ENCODE measurements at places on chromosomes 5 and 9. TPM values are rescaled to one million over a fixed set of nuclear protein-coding genes. Genes with fewer than 3 reads are reported as not detected.

GRCh38 chr5:139561655-139562451, 714 bp downstream of the UBE2D2 start:
- no peak for DNase-seq

- no peak for DNase-seq
These were observed 114.8 kb downstream of the FGF18 start for GRCh38 chr5:171534043-171534895.

GRCh38 chr9:129696944-129697655, 31.7 kb downstream of the PRRX2 start:
- DNase-seq = no peak

- DNase-seq = no peak
These were observed 17.7 kb upstream of the RNF180 start for GRCh38 chr5:64147849-64148441.

DNA sequence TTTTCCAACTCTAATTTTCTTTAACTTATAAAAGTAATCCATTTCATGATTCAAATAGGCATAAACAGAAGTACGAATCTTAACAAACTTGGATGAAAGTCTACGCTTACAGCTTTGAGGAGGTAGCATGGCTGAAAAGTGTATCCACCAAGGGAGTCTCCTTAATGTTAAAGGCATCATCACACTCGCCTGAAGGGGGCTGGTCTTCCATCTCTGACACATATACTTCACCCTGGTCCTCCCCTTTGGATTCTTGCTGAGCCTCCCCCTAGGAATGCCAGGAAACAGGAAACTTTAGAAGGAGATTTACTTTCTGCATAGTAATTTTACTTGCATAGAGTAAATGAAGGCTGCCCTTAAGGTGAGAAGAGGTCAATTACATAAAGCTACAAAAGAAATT, 10.3 kb upstream of the NME5 start:
- no peak for DNase-seq

GRCh38 chr5:72156946-72157624, 49.8 kb downstream of the MAP1B start:
- no peak for DNase-seq

DNA sequence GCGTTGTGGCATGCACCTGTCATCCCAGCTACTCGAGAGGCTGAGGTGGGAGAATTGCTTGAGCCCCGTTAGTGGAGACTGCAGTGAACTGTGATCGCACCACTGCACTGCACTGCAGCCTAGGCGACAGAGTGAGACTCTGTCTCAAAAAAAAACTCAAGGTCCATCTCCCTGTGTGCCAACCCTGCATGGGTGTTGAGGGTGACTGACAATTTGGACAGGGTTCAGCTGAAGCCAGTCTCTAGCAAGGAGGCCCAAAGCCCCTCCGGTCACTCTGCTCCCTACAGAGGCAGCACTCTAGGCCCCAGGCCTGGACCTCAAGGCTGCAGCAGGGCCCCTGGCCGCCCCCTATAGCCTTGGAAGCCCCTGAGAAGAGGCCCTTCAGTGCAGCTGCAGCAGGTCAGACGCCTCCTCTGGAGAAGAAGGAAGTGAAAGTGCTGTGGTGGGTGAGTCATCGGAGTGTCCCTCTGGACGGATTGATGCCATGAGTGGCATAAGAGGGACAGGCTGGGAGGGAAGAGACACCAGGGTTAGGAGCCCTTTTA, 39.2 kb upstream of the NEK6 start:
- DNase-seq = no peak

GRCh38 chr5:162852134-162852533, 585.3 kb upstream of the CCNG1 start:
- no peak for DNase-seq

DNA sequence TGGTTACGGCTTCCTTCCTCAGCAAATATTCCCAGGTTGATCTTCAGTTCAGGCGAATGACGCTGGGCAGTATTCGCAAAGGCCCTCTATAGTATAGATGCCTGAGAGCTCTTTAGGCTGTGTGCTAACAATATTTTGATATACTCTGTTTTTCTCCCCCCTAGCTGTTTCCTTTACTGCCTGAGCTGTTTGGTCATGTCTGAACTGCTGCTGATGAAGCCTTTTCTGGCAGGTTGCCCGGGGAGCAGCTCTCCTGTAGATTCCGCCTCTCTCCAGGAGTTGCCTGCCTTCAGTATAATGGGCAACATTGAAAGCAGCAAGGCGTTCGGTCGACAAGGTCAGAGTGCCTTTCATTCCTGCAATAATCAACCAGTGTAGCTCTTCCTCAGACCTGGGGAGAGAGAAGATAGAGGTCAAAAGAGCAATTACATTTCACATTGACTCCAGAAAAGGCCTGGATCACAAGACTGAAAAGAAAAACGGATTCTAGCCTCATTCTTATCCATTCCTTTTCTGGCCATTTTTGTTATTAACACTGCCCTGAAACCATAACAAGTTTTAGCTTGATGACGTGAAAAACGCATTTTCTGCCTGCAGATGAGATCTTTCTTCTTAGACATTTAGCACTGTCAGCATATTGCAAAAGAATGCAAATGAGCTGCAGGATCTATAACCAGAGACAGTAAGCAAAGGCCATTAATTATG, 60.1 kb upstream of the ZNF608 start:
- peak; percentile 87 for DNase-seq

DNA sequence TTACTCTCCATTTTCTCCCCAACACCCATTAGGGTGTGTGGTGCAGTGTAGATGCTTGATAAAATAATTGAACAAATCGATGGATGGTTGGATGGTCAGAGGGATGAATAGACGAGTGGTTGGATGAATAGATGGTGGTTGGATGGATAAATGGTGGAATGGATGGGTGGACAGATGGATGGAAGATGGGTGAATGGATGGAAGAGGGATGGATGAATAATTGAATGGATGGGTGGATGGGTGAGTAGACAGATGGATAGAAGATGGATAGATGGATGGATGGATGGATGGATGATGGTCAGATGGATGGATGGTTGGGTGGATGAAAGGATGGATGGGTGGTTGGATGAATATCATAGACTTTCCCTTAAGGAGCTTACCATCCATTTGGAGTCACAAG, 95.0 kb upstream of the BOD1 start:
- no peak for DNase-seq

DNA sequence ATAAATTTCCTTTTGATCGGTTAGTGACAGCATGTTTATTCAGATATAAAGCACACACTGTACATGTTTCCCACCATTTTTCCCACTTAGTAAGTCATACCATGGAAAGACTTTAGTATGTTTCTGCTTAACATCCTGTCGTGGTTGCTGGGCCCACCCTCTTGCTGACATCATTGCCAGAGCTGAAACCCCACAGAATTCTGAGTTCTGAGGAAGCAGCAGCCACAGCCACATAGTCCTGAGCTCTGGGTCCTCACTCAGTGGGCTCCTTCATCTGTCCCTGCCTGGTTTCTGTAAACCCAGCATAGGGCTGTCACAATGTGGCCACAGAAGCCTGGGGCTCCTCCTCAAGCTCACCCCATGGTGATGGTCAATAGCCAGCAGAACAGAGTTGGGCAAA, 441.5 kb downstream of the ENC1 start:
- DNase-seq = no peak

DNA sequence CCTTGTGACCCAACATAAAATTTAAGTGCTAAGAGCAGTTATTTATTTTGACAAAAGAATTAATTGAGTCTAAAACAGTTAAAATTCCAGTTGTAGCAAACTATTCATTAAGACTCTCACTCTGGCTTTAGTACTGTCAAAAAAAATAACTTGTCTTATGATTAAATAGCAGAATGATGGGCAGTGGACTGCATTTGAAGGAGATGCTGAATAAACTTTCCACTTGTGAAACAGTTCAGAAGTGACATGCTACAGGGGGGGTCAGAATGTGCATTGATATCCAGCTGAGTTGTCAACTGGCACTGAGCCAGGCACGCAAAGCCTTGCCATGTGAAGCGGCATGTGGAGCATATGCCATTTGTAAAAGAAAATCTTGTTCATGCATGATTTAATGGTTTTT, 76.0 kb downstream of the FCHO2 start:
- DNase-seq = peak; percentile 76

DNA sequence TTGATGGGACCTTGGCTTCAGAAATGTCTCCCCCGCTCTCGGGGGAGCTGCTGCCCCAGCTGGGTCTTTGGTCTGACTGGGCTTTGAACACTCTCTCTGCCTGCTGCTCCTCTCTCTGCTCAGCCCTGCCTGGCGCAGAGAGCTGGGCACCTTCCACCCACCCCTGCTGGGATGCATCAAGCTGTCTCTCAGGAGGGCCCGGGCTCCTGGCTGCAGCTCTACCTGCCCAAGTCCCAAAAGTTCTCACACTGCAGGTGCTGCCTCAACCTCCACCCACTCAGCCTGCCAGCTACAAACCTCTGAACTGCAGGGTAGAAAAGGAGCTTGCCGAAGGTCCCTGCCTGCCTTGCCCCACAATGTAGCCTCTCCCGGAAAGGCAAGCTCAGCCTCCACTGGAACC, 36.7 kb downstream of the IRX2 start:
- no peak for DNase-seq

DNA sequence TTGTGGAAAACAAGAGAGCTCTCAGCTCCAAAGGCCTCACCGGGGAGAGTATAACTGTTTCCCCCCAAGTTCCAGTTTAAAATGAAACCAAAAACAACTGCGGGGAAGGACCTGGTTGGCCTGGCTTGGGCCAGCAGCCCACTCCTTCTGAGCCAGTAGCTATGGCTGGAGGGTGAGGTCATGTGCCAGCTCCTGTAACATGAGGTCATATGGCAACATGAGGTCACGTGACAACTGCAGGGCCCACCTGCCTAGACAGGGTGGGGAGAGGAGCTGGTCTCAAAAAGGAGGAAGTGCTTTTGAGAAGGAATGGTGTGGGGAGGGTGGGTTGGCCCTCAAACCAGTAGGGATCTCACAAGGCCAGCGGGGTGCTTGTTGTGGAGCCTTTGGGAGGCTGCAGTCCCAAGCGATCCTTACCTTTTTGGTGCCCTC, 29.3 kb upstream of the CRB2 start:
- DNase-seq = no peak

GRCh38 chr5:112413611-112414010, 5.5 kb downstream of the EPB41L4A start:
- no peak for DNase-seq

- no peak for DNase-seq
These were observed 185.5 kb downstream of the TAF11L14 start for GRCh38 chr5:17819783-17820182.

DNA sequence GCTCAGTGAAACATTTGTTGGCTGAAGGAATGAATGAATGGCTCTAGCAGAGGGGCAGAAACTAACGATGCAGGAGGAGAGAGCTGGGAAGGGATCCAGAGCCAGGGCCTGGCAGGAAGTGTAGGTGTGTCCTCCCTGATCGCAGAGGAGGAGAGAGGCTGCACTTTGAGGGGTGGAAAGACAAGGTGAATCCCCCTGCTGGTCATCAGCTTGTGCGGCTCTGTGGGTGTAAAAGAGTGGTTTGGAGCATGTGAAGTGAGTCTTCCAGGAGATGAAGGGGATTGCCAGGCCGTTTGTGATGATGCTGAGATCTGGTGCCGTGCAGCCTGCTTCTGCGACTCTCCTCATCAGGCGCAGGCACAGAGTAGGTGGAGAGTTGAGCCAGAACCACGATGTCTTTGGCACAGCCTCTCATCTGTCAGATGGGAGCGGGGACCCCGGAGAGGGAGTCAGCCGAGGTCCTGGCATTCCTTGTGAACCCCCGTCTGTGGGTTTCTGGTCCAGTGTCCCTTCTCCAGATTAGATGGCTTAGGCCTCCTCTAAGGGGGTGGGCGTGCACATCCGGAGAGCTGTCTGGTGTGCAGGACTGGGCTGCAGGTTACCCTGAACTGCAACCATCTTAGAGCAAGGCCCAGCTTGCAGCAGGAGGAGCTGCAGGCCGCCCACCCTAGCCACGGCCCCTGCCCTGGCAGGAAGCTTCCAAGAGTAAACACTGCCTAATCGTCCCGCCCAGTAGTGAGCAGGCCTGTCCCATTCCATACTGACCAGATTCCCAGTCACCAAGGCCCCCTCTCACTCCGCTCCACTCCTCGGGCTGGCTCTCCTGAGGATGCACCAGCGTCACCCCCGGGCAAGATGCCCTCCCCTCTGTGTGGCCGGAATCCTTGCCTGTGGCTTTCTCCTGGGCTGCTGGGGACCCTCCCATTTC, at the start of gene ADAMTS13:
Gene ADAMTS13, plus strand, starts transcription at position 753 of the 928 bp plus-strand sequence. Its CDS starts 77 bp downstream, at position 830.
- DNase-seq = no peak

- no peak for DNase-seq
These were observed 47.5 kb downstream of the DBH start for GRCh38 chr9:133683586-133684120.

DNA sequence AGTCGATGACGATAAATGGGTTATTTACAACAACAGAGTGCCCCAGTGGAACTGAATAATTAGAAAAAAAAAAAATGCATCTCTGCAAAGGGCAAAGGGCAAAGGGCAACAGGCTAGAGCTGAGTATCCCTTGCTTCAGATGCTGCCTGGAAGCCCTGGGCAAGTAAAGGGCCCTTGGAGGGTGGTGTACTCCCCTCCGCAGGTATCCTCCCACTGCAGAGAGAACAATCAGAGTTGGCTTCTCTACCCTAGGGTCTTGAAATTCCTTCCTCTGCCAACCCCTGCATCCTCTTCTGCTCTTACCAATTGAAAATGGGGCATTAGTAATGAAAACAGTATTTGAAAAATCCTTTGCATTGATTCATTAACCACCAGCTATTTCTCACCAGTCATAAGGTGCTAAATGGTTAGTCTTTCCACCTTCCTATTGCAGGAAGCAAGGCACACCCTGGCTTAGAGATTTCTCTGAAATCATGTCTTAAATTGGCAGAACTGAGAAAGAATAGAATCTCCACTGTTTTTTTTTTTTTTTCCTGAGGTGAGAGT, 122.6 kb downstream of the SEMA6A start:
- peak; percentile 19 for DNase-seq

DNA sequence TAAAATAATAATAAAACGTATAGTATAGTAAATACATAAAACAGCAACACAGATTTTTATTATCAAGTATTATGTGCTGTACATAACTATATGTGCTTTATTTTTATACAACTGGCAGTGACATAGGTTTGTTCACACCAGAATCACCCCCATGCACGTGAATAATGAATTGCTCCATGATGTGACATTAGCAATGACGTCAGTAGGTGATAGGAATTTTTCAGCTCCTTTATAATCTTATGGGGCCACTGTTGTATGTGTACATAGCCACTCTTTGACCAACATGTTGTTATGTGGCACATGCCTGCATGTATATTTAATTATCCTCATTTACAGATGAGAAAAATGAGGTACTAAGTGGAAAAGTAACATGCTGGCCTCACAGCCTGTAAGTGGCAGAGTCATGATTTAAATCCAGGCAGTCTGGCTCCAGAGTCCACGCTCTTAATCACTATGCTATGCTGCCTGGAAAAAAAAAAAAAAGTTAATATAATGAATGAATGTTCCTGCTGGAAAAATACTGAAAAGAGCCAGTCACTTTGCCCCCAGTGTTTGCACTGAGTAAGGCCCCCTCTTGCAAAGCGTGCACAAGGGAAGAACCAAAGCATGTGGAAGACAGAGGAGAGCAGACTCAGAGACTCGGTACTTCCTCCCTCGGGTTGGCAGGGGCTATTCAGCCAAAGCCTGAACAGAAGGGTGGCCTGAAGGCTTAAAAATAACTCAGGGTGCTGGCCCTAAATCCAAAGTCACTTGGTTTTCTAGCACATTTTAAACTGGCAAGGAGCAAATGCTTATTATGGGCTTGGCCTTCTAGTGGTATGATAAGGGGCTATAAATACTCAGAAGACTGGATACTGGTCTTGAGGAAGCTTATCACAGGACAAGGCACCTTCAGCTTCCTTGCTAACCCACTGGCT, 206.8 kb downstream of the GLIS3 start:
- DNase-seq = no peak

Gene PCDHA4
- total RNA-seq = not detected

Gene EIF4E1B
- total RNA-seq = not detected

Gene SV2C
- total RNA-seq = 0.11 TPM

Gene DNM1
- 1.4 TPM for total RNA-seq

Gene IFNA2
- not detected for total RNA-seq

Gene CARTPT
- total RNA-seq = not detected
